Activated T-helper 2 cell treated with anti-CD3 and anti-CD28 coated beads, Interferon-gamma antibody, Interleukin-2, Interleukin-4, amounts not matched to agents 10 μg/mL and 5 μg/mL and 100 μg/mL, durations not matched to agents 14 hours and 24 hours and 36 hours (primary cell): ENCODE measurements at places on chromosomes 3 and 15. TPM values are rescaled to one million over a fixed set of nuclear protein-coding genes. Genes with fewer than 3 reads are reported as not detected.

The DUOX2 gene
- 0.02 TPM in 1 of 2 replicates, not detected in the other for total RNA-seq

The PIGZ gene
- total RNA-seq = 2.1 and 2.4 TPM in 2 replicates

GRCh38 chr3:58626841-58627569 is 39.6 kb downstream of the FAM3D start:
- no peak for DNase-seq

- no peak for DNase-seq
These were observed 56.1 kb downstream of the OSTN start for GRCh38 chr3:191255156-191255555.

DNA sequence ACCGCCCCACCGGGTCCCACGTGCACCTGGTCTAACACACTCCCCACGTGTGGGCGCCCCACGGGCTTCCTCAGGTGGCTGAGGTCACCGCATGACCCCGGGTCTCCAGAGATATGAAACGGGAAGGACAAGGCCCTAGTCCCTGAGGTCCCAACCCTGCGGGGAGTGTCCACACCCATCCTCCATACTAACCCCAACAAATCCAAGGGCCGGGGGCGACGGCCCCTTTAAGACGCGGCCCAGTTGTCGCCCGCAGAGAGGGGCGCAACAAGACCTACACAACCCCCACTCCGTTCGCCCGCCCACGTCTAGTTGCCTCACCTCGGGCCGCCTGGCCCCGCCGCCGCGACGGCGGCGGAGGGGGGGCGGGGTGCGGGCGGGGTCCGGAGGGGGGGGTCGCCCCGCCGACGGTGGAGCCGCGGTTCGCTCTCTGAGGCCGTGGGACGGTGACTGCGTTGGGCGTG is 396 bp downstream of the INO80 start:
- DNase-seq = peak; percentile 60
